CD4-positive, alpha-beta T cell treated with Interleukin-12 subunit alpha and Interleukin-12 subunit beta, for 1 hour (primary cell): ENCODE measurements at places on chromosomes 16 and 17.

- no peak for DNase-seq
Measured at GRCh38 chr16:85888405-85889331, 10.3 kb upstream of the IRF8 start.

- DNase-seq: no peak
Measured at GRCh38 chr16:67783353-67783725, 23.0 kb downstream of the RANBP10 start.

DNA sequence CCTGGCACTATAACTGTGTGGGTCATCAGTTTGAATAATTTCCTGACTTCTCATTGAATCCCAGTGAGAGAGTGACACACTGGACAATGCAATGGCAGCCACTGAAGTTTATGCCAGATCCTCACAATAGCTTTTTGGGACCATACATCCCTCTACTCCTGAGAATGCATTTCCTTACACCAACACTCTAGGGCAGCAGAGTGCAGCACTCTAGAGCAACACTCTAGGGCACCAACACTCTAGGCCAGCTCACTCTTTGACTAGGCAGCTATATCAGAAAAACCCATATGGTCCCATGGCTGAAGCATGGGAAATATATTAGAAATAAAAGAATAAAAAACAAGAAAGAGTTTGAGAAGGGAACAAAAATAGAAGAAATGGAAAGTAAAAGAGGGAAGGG is 309.2 kb downstream of the MAP2K6 start:
- no peak for DNase-seq

- peak; percentile 52 for DNase-seq
Measured at GRCh38 chr16:66408163-66409048, 18.7 kb upstream of the BEAN1 start.

DNA sequence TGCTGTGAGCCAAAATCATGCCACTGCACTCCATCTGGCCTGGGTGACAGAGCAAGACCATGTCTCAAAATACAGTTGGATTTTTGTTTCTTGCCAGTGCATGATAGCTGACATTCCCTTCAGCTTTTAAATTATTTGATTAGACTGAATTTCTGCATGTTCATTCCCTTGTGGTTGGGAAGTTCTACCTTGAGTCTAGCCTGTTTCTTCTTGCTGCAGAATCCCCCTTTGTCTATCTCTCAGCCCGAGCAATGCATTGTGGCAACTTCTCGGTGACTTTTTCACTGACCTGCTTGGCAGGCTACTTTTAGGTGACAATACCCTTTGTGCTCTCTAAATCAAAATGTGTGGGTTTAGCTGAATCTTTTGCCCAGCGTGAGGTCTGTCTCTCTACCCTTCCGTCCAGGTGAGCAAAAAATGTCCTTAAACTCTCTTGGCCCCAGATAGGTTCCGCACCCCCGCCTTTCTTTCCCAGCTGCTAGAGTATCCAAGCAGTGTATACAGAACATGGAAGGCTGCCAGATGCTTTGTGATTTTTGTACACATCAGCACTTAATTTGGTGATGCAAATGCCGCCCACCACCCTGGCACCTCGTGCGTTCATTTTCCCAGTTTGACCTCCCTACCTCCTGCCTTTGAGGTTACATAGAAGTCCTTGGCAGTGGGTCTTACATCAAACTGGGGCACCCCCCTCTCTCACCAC is 130.2 kb downstream of the ABCC6 start:
- no peak for DNase-seq

DNA sequence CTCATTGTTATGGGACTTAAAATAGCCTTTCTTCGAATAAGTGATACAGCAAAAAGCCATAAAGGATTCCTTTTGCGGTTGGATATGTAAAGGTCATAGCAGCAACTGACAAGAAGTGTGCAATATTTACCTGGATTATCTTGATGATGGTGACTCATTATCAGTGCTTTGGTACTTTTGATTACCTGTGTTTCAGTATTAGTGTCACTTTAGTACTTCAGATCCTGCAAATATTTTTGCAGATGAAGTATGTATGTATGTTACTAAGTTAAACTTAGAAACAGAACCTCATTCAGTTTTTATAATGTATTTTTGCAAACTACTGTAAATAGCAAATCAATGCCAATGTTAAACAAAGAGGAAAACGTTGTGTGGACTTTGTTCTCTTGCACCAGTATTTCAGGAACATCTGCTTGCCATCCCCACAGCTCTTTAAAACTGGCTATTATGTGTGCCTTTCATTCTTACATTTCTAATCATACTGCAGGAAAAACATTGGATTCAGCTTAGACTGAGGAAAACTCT is 10.5 kb downstream of the CNEP1R1 start:
- DNase-seq: no peak

GRCh38 chr16:69003500-69003899 is 102.0 kb upstream of the HAS3 start:
- DNase-seq: no peak

- DNase-seq: no peak
Measured at GRCh38 chr16:83206426-83206825, 579.7 kb downstream of the CDH13 start.

DNA sequence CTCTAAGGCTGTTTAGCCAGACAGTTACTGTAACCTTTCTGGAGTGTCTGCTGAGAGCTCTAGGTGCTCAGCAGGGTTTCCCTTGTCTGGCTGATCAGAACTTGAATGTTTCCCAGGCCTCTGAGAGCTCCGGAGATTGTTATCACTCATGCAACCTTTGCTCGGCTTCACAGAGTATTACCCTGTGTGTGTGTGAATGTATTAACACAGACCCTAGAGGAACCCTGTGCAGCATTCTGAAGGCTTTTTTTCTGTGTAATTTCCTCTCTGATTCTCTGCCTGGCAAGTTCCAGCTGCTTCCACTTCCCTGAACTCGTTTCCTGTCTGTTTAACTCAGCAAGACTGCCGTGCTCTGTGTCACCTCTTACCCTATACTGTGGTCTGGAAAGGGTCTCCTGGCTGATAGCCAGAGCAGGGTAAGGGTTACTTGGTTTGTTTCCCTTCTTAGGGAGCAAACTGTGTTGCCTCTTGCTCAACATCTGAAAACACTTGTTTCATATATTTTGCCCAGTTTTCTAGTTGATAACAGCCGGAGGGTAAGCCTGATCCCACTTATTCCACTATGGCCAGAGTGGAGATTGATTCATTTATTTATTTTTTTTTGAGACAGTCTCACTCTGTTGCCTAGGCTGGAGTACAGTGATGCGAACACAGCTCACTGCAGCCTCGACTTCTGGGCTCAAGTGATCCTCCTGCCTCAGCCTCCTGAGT is 21.7 kb downstream of the PRMT7 start:
- no peak for DNase-seq

- no peak for DNase-seq
Measured at GRCh38 chr17:48463526-48463925, 33.5 kb upstream of the SKAP1 start.

GRCh38 chr17:28737316-28737715 is 6.5 kb upstream of the TRAF4 start:
- no peak for DNase-seq

DNA sequence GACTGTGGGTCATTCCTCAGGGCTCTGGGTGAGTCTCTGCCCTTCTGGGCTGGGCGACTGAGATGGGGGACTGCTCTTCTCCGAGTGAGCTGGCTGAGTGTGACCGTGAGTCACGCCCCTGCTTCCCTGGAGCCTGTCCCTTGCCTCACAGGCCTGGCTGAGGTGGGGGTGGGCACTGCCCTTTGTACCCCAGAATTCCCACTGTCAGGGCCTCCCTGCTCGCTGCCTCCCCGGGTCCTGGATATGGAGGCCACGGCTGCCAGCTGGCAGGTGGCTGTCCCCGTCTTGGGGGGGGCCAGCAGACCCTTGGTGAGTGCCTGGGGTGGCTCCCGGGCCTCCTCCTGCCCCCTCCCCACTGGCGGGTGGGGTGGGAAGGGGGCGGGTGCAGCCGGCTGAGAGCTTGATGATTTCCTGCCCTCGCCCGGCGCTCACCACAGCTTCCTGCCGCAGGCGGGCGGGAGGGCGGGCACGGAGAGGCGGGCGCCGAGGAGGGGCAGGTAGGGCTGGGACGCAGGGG is at the start of gene LAT:
LAT (plus strand) TSS at position 434 of the 517 bp plus-strand sequence. CDS start 366 bp downstream, outside the sequence.
- DNase-seq: peak; percentile 82

GRCh38 chr17:61456688-61457225 is 4.5 kb downstream of the TBX4 start:
- DNase-seq: no peak

GRCh38 chr16:70359552-70359951 is 12.8 kb downstream of the DDX19A start:
- DNase-seq: no peak
